ENCODE measurements at places on chromosomes 6 and 20.

- peak; percentile 69 for DNase-seq
Measured at GRCh38 chr6:153170511-153170910, 39.4 kb upstream of the RGS17 start.

DNA sequence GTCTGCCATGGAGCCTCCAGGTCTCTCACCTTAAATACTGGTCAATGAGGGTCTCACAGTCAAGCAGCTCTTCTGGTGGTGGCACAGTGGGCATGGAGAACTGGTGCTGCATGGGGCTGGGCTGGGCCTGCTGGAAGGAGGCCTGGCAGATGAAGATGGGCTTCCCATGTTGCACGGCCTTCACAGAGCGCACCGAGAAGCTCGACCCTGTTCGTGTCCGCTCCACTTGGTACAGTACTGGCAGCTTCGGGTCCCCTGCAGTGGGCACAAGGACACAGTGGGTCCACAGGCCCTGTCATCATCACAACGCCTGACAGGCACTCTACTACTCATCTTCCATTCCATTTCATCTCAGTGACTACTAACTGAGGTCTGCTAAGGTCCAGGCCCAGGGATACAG, 8.8 kb downstream of the ACOT8 start:
- DNase-seq, result no peak

- DNase-seq, result peak; percentile 35
Measured at GRCh38 chr20:48189181-48189580, 403.9 kb upstream of the SULF2 start.

DNA sequence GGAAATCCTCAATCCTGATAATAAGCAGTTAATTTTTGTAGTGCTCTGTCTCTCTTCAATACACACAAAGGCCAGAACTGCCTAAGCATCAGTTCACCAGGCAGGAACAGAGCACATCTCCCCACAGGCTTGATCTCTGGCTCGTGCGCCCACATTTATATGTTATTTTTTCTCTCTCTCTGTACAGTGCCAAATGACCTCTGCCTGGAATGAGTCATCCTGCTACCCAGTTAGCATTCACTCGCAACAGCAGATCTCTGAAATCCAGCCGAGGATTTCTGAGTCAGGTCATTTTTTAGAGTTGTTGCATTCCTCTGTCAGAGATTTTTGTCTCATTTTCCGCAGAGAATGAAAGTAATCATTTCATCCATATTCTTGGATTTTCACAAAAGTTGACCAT, 107.1 kb downstream of the COL12A1 start:
- peak; percentile 97 for DNase-seq

DNA sequence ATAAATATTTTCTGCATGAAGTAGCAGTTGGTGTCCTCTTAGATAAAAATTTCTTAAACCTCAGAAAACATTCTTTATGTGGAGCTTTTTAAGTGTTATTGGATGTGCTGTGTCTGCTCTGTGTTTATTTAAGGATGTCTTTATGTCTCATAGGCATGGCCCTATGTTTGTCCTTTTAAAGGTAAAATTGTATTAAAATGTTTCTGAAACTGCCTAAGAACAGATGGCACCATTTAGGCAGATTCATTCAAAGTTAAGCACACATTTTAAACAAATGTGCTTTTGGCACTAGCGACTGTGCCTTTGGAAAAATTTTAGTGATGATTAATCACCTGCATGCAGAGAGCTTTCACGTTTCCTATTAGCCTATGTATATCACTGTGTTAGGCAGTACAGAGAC, 125.2 kb downstream of the KIF6 start:
- peak; percentile 0 for DNase-seq
